CD4-positive, alpha-beta T cell treated with Interleukin-4 for 1 hour (primary cell): ENCODE measurements at places on chromosomes 4 and X.

DNA sequence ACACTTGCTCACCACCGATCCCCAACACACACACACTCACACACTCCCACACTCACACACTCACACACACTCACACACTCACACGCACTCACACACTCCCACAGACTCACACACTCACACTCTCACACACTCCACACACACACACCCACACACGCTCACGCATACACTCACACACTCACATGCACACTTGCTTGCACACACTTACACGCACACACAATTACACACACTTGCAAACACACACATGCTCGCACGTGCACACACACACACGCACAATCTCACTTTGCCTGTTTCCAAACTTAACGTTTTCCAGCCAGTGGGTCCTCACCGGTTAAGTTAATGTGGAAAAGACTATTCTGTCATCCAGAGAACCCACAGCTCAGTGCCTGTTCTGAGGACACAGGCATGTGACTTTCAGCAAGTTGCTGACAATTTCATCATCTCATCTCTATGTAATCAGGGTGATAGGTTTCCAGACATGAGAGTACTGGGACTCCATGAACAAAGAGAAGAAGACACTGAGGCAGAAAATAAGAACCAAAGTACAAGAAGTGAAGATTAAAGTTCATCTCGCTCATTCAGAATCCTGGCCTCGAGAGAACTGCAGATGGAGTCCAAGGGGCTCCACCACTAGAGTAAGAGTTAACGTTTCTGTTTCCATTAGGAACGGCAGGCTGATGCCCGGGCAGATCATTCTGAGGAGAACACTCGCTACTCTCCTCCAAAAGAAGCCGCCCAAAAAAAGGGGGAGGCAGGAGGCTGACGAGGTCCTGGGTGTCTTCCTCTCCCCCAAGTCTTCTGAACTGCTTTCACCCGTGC lies 153.2 kb upstream of the FRG1 start:
- DNase-seq = no peak

DNA sequence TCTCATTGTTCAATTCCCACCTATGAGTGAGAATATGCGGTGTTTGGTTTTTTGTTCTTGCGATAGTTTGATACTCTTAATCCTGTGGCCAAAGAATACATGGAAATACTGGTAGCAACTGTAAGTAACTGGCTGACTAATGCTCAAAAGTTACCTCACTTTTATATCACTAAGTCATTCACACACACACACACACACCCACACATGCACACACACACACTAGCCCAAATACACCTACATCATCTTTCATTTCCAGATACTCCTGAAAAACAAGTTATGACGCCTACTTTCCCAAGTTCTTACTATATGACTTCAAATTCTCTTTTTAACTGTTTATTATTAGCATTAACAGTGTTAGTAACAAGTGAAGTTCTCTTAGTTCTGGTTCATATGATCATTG lies 101.3 kb downstream of the DCHS2 start:
- no peak for DNase-seq

DNA sequence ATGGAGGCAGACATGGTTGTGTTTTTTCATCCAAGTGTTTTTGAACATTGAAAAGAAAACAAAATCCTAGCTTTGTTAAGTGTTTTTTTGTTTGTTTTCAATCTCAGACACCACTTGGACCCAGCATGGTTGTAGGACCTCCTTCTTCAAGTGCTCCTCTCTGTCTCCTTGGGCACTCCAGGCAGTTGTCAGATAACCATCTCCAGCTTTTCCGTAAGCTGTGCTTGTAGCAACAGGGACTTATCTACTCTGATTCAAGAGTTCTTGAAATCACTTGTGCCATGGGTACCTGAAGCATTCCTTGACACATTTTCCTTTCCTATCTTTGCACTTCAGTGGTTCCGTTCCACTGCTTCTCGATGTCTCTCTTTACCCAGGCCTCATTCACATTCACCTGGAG lies 334.9 kb upstream of the DDX53 start:
- DNase-seq = no peak

DNA sequence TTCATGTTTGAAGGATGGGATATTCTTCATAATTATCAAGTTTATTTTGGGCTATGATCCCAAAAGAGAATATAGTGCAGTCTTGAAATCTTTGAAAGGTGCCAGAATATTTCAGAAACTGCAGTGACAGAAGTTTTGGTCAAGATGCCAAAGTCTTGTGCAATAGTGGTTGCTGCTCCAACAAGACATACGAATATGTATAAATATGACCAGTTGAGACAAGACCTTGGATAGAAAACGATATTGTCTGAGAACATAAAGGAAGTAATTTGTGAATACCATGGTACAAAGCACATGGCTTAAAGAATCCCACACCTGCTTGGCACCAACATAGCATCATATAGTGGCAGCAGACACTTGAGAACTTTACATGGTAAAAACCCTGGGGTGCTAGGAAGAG lies 48.6 kb upstream of the AMELX start:
- DNase-seq = no peak

GRCh38 chrX:40975951-40976350 lies 109.3 kb upstream of the USP9X start:
- no peak for DNase-seq

- DNase-seq = no peak
Measured at GRCh38 chrX:73913580-73913979, 350.6 kb downstream of the CHIC1 start.
